Fibroblast of mammary gland (primary cell): ENCODE measurements at places on chromosomes 1 and 21.

DNA sequence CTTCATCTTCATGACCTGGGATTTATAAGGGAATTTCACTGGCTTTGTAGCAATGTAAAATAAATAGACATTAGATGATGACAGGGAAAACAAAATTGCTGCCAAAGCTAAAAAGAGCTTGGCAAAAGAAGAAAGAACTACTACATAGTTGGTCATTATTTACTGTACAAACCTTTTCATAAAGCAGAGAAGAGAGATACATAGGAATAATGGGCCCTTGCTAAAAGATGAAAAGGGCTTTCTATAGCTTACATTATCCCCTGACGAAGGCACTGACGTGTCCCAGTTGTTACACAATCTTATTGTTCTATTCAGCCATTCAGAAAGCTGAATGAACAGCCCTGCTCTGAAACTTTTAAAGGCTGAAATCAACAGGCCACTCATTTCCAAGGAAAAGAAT lies 57.1 kb downstream of the ZC3H11B start:
- DNase-seq, result peak; percentile 50

DNA sequence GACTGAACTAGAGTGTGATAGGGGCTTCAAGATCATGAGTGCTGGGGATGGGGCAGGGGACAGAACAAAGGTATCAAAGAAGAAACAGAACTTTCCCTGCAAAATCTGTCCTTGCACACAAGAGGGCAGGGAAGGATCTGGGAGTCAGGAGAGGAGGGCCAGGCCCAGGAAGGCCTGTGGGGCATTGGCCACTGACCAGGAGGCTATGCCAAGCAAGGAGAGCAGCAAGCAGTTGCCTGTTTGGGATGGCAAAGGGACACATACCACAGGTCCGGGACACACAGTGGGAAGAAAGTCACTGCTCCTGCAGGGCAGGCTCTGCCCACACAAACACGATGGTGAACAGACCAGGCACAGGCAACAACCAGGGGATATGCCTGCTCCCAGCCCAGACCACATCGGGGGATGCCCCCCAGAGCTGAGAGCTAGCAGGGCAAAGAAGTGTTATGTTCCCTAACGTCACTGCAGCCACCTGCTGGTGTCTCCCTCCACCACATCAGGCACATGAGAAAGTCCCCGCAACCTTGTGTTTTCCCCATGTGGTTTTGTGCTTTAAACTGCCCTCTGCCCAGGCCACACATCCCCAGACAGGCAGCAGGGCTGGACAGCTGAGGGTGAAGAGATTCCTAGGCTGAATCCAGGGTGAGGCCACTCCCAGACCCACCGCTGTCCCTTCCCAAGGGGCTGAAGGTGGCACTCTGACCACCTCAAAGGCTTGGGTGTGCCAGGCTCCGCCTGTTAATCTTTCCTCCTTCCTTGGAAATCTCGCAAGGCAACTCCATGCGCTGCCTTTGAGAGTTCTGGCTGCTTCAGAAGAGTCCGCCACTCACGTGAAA lies 53.6 kb downstream of the KIF21B start:
- DNase-seq, result no peak

DNA sequence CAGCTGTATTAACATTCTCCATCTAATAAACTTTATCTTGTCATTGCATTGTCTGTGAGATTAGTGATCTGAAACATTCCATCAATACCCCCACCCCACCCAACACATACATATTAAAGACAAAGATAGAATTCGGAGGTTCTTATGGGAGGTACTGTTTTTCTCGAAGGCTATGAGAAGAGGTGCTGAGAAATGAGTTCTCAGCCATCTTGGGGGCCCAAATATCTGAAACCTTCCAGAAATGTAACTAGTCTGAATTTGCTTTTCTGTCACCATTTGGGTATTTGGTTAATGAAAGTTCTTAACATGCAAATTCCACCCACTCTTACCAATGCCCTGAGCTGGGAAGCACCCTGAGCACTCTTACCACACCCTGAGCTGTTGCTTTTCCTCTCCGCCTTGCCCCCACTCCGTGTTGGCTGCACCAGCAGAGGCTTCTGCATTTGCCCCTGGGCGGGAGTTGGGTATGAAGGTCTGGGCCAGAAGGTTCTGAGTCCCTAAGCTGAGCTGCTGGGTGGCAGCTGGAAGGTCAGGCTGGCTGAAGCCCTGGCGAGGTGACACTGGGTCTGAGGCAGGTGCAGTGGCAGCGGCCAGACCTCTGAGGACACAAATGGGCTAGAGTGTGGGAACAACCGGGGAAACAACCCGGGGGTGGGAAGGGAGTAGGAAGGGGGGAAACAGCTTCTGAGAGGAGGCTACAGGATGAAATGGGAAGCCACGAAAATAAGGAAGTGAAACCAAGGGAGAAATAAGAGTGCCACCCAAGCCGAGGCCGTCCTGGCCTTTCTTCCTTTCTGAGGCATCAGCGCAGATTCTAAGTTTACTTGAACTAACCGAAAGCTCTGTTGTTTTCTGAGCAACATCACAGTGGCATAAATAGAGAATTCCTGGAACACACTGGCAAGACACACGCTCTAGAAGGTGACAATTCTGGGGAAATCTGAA lies 26.3 kb upstream of the IER5 start:
- DNase-seq, result no peak

DNA sequence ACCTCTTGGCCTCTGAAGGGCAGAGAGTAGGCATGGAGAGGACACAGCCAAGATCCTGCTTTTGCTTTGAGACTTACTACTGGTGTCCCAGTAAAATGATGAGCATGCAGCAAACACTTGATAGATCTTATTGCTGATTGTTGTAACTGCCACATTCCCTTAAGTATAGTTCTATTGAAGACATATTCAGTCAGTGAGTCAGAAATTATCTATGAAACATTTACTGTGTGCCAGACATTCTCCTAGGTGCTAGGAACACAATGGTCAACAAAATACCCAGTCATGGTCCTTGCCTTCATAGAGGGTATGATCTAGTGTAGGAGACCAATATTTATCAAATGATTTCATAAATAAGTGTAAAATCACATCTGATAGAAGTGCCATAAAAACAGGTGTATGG lies 13.6 kb downstream of the STYXL2 start:
- DNase-seq, result peak; percentile 8

- no peak for DNase-seq
These were observed 674 bp upstream of the HES5 start for GRCh38 chr1:2530513-2531361.

DNA sequence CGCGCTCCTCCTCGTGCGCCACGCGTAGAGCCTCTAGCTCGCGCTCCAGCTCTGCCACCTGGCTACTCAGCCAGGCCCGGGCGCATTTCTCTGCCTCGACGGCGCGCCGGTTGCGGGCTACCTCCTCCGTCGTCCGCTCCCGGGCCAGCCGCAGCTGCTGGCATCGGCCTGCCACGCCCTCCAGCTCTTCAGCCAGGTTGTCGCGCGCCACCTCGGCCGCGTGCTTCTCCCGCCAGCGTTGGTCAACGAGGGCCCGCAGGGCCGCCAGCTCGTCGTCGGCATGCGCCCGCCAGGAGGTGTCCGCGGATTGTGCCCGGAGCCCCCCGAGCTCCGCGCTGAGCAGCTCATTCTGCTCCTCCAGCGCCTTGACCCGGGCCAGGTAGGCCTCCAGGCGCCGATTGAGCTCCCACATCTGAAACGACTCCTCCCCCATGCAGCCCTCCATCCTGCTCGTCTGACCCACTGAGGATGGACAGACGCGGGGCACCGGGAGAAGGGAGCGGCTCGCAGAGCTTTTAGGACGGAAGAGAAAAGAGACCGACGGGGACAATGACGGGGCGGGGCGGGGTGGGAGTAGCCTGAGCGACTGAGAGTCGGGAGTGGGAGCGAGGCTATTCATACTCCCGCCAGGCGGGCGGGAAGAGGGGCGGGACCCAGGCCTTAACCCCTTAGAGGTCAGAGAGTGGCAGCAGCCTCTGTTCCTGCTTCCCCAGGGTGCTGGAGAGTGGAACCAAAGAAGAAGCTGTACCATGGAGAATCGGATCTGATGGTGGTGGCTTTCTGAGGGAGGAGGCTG lies at the start of gene NES:
NES (minus strand) TSS at position 588 of the 796 bp plus-strand sequence; CDS start at position 445, 143 bp downstream.
- peak; percentile 50 for DNase-seq

DNA sequence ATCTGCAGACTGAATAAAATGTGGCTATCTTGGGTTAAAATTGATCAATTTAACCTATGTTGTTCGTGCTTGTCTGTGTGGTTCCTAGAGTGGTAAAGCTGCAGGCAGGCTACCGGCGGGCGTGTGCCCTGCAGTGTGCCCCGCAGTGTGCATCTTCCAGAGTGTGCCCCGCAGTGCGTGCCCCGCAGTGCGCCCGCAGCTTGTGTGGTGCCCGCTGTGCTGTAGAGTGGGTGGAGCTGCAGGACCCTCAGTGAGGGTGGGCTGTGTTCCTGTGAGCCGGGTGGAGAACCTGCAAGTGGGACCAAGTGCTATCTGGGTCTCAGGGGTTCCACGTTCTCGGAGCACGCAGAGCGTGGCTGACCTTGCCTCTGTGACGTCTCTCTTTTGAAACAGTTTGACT lies 10.7 kb downstream of the RRP1 start:
- no peak for DNase-seq

DNA sequence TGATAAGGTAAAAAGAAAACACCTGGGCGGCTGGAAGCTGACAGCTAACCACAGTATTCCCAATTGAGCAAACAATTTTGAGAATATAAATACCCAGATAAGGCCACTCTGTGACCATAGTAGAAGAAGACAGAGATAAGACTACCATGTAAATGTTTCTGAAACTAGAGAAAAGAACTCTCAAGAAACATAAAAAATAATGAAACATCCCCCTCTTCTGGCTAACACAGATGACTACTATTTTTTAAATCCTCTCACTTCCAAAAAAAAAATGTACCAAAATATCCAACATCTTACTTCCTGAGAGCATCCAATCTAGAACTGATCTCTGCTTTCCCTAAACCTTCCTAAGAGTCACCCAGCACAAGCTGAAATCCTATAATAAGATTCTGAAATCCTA lies 125.9 kb downstream of the HFM1 start:
- peak; percentile 31 for DNase-seq

- no peak for DNase-seq
These were observed 6.6 kb upstream of the CD48 start for GRCh38 chr1:160718210-160718609.

GRCh38 chr1:164796916-164797315 lies 237.9 kb downstream of the PBX1 start:
- DNase-seq, result no peak

- peak; percentile 58 for DNase-seq
These were observed 29.6 kb upstream of the CCN1 start for GRCh38 chr1:85550784-85551516.

DNA sequence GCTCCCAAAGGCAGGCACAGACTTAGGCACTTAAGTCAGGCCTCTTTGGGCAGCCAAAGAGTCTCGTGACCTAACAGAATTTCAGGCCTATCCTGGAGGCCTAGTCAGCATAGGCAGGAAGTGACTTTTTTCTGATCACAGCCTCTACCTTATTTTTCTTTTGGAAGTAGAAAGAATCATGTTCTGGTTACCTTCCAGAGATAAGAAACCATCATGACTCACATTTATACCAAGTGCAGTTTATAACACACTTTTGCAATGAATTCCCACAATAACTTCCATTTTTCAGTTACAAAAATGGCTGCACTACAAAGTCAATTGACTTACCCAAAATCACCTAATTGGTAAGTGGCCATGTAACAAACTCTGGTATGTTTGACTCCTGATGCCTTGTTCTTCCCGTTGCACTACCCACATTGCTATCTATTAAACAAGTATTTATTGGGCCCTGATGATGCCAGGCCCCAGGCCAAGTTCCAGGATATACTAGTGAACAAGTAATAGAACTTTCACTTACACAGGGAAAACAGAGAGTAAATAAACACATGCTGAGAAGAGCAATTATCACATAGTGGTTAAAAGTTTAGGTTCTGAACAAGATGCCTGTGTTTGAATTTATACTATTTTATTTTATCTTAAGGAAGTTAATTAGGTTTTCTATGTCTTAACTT lies 74.3 kb downstream of the SH3GLB1 start:
- peak; percentile 53 for DNase-seq

- DNase-seq, result peak; percentile 90
These were observed 222.5 kb downstream of the SLC45A1 start for GRCh38 chr1:8540261-8540941.

GRCh38 chr1:14282707-14283106 lies 315.8 kb upstream of the KAZN start:
- peak; percentile 5 for DNase-seq

GRCh38 chr1:152640351-152640750 lies 17.4 kb upstream of the LCE3A start:
- no peak for DNase-seq

- no peak for DNase-seq
These were observed 150.2 kb downstream of the CAMTA1 start for GRCh38 chr1:6935361-6935883.

DNA sequence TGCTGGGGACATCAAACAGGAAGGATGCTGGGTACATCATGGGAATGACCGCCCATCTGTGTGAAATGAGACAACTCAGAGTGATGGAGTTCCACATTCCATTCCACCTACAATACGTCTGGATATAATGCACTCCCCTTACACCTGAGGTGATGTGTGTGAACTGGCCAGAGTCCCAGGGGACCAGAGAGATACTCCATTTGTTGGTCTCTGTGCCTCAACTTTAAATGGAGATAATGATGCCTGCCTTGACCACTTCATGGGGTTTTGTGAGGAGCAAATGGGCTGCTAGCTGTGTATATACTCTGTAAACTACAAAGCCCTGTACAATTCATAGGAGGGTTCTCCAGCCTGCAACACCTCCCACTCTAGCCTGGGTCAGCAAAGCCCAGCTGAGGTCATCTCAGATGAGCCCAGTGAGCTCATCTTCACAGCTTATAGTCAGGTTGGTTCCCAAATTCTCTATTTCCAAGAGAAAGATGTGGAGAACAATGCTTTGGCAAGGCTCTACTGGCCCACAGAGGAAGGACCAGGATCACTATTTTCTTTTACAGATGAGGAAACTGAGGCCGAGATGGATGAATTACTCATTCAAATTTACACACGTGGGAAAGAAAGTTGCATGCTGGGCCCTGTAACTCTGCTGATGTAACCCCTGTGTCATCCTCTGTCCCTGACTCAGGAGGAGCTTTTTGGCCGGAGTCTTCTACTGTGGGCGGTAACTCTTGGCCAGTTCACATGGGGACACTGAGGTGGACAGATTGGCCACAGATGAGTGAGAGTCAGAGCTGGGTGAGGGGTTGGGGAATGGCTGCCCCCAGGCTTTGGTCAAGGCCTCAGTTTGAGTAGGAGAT lies 105.6 kb upstream of the GCLM start:
- DNase-seq, result peak; percentile 86

GRCh38 chr1:40860706-40861223 lies 1.4 kb downstream of the CITED4 start:
- DNase-seq, result no peak
